NCI-H69 (cell line): ENCODE measurements at places on chromosomes 3 and 15.

DNA sequence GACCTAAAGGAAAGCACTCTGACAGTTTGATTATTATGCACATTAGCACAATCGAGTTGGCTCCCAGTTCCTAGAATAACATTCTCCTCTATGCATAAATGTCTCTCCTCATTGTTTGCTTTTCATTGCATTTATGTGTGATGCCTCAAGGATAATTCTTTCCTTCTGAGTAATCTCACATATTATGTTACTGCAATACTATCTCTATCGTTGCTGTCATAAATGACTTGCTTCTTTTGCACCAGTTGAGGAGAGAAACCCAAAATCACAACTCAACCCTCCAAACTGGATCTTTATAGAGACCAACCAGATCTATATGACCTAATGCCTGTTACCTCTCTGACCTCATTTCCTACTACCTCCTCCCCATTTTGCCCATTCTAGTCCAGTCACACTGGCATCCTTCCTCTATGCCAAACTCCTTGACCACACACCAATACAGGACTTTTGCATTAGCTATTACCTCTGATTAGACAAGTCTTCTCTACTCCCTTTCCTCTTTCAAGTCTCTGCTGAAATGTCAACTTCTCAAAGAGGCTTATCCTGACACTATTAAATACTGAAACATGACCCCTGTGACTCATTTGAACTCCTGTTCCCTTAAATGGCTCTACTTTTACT is 1026.0 kb downstream of the TUSC7 start:
- no peak for DNase-seq

DNA sequence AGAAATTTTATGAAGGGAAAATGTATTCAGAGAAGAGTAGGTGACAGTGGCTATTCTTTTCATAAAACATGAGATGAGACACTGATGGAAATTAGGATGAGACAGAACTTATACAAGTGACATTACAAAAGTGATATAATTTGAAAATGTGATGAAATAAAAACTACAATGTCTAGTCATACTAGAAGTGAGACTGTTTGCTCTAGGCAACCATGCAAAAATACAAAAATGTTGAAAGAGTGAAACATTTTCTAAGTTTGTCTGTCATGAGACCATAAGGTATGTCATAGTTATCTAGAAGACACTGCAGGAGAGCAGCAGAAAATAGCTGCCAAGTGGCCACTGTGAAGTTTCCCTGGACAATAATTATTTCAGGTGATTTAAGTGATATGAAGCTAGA is 459.5 kb downstream of the DIPK2A start:
- DNase-seq = no peak

GRCh38 chr3:9976721-9977709 is 9.6 kb downstream of the EMC3 start:
- DNase-seq = peak; percentile 49

DNA sequence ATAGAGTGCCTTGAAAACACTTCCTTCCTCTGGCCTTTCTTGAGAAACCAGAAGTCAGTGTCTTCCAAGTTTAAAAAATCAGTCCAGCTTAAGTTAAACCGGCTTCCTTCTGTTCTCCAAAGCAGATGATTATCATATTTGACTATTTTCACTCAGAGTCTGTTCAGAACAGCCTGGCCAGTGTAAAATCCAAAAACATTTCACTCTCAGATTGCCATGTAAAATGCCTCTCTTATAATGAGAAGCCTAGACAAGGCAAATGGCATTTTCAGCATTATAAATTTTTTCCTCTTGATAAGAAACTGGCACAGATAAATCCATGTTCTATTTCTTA is 193.5 kb downstream of the TNIK start:
- DNase-seq = no peak

DNA sequence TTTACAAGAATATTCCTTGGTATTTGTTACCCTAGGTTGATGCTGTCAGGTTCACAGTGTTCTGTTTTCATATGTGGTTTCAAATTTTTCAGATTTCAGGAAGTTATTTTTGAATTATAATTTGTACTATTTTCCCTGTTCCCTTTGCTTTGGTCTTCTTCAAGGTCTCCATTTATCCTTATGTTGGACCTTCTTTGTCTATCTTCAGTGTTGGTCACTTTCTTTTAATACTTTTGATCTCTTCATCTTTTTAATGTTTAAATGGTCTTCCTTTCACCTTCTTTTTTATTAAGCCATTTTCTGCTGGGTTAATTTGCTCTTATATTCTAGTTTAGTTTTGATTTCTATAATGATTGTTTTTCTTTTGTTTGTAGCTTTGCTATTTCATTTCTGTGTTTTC is 61.3 kb downstream of the KLHL25 start:
- no peak for DNase-seq

DNA sequence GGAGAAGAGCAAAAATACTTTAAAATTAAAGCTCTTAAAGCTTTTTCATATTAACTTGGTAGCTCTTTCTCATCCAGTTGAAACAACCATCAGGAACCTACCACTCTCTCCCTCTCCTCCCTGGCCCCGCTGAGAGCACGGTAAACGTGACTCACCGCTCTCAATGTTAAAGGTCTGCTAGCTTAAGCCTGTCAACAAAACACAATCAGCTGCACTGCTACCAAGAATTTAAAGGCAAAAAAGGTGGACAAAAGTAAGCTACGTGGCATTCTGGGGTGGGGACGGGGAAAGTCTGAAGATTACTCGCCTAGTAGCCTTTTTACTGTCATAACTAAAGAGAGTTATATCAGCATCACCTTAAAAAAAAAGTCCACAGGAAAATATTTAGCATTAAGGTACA is 8.4 kb upstream of the GP5 start:
- DNase-seq = no peak

DNA sequence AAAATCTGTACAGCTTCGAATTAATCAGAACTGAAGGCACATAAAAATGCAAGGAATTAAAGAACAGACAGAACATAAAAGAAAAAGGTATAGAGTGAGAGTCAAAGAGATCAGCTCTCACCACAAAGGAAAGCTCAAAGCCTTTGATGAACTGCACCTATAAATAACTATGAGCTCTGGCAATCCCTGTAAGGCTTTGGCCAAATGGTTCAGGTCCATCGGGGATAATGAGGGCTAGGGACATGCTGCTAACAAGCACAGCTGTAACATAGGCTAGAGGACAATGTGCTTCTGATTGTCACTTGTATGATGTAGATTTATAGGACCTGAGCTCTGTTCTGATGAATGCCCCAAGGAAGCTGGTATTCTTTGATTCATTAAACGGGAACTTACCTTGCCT is 113.9 kb upstream of the MRPL3 start:
- DNase-seq = no peak

DNA sequence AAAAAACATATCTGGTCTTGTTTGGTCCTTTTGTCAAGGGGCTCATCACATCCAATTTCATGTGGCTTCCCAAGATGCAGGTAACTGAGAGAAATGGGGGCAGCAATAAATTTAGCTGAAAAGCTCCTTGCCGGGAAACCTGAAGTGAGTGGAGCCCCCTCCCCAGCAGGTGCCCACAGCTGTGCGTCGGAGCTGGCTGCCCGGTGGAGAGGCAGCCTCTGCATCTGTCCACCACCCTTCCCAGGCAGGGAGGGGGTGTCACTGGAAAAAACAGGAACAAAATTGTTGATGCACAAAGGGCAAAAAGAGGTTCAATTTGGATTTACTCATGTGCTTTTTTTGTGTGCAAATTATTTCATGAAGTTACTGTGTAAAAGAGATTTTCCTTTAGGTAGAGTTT is 249.4 kb upstream of the LYSMD4 start:
- no peak for DNase-seq

GRCh38 chr3:16474920-16475319 is 38.6 kb downstream of the RFTN1 start:
- peak; percentile 30 for DNase-seq

GRCh38 chr3:167750272-167750971 is 14.9 kb downstream of the SERPINI1 start:
- peak; percentile 55 for DNase-seq

DNA sequence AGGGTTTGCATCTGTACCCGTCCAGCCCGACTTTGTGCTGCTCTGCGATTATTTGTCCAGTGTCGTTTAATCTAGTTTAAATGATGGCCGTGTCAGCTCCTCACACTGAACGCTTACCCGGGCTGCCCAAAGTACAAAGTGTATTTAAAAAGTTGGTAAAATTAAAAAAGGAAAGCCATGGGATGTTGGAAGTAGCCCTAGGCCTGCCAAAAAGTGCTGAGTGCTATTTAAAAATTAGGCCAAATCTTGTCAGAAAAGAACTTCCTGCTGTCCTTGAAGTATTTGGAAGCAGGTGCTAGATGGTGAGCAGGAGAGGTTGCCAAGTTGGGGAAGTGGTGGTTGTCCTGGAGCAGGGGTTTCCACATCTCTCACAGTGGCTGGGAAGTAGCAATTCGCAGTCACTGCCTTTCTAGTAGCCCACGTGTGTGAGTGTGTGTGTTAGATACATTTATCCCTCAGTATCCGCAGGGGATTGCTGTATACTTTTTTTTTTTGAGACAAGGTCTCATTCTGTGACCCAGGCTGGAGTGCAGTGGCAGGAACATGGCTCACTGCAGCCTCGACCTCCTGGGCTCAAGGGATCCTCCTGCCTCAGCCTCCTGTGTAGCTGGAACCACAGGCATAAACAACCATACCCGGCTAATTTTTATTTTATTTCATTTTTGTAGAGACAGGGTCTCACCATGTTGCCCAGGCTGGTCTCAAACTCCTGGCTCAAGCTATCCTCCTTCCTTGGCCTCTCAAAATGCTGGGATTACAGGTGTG is 664 bp downstream of the PPCDC start:
- DNase-seq = peak; percentile 42

GRCh38 chr15:31435912-31436628 is 109.4 kb downstream of the KLF13 start:
- peak; percentile 51 for DNase-seq

DNA sequence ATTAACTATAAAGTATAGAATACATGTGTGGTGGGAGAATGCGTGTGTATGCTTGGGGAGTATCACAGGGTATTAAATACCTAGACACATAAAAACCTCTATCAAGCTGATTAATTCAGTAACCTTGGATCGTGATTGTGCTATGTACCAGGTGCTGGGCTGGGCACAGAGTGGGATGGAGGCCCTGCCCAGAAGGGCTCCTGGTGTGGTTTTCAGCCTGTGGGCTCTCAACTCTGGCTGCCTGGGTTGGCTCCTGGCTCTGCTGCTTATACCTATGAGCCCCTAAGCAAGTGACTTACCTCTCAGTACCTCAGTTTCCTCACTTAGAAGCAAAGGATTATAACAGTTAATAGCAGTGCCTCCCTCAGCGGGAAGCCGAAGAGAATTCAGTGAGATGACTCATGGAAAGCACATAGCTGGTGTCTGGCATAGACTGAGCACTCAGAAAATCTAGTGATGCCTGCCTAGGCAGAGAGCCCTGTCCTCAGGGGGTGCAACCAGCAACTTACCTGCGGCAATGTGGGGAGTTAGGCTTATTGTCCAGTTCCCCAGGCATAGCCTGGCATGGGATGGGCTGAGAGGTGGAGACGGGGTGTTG is 90.6 kb upstream of the MYZAP start:
- DNase-seq = no peak

- peak; percentile 8 for DNase-seq
Observed at GRCh38 chr15:88990185-88990679, 77.1 kb upstream of the MFGE8 start.

GRCh38 chr15:80152896-80153876 is at the start of gene FAH:
FAH (plus strand) TSS chr15:80152999; CDS start chr15:80153055, 56 bp downstream.
- DNase-seq = peak; percentile 60

- no peak for DNase-seq
Observed at GRCh38 chr3:124553178-124553577, 177.1 kb upstream of the UMPS start.
